Natural killer cell treated with Interleukin-12 subunit alpha and Interleukin-12 subunit beta and Interleukin-15 and Interleukin-18, amount 100 ng/mL, for 72 hours (primary cell): ENCODE measurements at places on chromosomes 2 and 18.
A peak's percentile ranks its signal among the peaks of the same experiment; 100 is the strongest.

DNA sequence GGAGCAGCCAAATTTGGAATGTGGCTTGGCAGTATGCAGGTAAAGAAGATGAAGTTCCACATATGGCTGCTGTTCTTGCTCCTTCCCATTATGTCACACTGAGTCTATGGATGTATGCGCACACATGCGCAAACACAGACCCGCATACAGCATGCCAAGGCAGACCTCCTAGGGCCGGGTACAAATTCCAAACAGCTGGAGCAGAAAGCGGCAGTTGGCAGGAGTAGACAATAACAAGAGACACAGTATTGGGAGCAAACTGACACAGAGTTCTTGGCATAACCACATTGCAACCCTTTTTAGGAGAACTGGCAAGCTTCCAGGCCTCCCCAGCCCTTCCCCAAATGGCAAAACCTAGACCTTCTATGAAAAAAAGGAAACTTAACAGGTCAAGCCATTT is 268.9 kb downstream of the SP3 start:
- DNase-seq, result no peak

DNA sequence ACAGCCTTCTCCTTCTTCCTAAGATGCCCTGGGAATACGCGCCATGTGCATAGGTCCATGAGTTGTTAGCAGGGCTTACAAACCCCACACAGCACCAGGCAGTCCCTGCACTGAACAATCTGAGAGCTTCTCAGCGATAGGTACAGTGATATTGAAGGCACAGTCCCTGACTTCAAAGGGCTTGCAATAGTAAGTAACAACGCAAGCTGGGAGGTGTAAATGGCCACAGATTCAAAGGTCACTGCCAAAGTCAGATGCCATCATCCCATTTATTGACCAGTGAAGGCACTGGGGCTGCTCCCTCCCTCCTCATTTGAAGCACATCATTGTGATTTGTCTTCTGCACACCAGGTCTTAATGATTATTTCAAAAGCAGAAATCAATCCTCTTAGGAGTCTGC is 541 bp upstream of the SCYGR3 start:
- DNase-seq, result no peak

GRCh38 chr2:190959911-190960788 is 53.8 kb downstream of the STAT1 start:
- DNase-seq, result no peak

GRCh38 chr2:27870724-27871123 is 19.5 kb downstream of the RBKS start:
- DNase-seq, result no peak

DNA sequence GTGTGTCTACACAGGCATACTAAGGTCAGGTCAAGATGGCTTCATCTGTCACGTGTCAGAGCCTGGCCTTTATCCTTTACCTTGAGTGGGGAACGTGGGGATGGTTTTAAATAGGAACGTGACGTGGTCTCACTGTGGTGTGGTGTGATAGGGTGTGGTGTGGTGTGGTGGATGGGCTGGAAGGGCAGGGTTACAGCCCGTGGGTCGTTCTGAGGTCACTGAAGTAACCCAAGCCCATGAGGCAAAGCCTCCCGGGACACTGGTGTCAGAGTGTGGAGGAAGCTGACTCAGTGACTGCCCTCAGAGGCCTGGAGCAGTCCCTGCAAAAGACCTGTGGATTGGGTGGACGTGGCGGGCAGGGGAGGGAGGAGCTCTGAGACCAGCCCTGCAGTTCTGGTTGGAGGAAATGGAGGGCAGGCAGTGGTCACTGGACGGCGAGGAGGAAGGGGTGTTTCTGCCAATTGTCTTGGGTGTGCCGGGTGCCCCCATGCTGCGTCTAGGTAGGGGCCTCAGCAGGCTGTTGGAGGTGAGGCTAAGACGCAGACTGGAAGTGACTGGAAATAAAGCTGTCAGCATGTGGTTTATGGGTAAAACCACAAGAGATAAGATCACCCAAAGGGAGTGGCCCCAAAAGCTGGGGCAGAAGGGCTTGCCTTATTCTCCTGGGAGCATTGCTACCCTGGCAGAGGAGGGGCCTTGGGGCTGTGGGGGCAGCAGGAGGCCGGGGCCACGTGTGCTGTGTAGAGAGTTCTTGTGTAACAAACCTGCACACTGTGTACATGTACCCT is 84.8 kb downstream of the SH3RF3 start:
- DNase-seq, result peak; percentile 76
